ENCODE measurements at places on chromosomes 1 and 21.

- no peak for DNase-seq
These were observed 50.5 kb upstream of the GPR52 start for GRCh38 chr1:174397261-174397660.

DNA sequence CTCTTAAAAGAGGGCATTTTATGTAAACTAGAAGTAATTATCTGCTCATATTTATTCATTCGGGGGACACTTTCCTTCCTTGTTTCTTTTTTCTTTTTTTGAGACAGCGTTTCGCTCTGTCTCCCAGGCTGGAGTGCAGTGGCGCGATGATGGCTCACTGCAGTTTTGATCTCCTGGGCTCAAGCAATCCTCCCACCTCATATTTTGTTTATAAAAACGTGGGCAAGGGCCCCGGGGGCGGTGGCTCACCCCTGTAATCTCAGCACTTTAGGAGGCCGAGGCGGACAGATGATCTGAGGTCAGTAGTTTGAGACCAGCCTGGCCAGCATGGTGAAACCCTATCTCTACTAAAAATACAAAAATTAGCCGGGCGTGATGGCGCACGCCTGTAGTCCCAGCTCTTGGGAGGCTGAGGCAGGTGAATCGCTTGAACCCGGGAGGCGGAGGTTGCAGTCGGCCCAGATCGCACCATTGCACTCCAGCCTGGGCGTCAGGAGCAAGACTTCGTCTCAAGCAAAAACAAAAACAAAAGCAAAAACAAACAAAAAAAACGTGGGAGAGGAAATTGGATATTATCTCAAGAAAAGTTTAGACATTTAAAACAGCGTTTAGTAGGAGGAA, 926 bp upstream of the DFFA start:
- DNase-seq, result no peak

GRCh38 chr1:219292341-219292740, 118.7 kb downstream of the LYPLAL1 start:
- DNase-seq, result no peak

GRCh38 chr21:42973309-42973990, 912 bp upstream of the PKNOX1 start:
- DNase-seq, result no peak
